NCI-H1092 treated with DMSO at 0.1 percent for 48 hours (cell line): ENCODE measurements at places on chromosomes 1 and 21.

- DNase-seq = no peak
Measured at GRCh38 chr1:225468270-225469020, 40.6 kb upstream of the LBR start.

DNA sequence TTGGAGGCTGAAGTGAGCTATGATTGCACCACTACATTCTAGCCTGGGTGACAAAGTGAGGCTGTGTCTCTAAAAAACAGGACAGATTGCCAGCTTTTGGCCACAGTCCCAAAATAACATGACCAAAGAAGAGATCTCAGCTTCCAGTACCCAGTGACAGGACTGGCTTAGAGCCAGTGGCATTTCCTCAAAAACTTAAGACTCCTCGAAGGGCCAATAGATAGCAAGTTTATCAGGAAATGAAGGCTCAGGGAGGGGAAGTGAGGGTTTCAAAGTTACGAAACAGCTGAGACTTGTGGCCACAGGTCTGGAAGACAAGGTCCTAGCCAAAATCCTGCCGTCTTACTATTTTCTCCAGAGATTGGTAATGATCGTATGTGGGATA, 6.3 kb upstream of the TMEM39B start:
- peak; percentile 14 for DNase-seq

- peak; percentile 89 for DNase-seq
Measured at GRCh38 chr21:39669485-39669884, 56.7 kb downstream of the B3GALT5 start.

DNA sequence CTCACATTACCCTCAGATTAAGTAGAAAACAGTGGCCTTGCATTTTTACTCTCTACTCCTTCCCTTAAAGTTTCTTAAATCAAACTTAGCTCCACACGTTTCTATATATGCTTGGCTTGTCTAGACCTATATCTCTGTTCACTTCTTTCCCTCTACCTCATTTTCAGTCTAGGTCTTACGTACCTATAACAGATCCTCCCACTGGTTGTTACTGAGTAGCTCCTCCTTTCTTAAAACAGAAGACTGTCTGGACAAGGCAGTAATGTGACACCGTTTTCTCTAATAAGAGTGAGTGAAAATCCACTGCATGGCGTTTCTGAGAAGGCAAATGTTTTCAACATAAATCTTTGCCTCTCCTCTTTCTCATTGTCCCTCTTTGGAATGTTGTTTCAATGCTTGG, 211.7 kb upstream of the POGK start:
- DNase-seq = no peak

GRCh38 chr1:43691871-43692815, 15.2 kb upstream of the ST3GAL3 start:
- no peak for DNase-seq

GRCh38 chr1:168362991-168363390, 82.3 kb downstream of the TBX19 start:
- DNase-seq = no peak

- no peak for DNase-seq
Measured at GRCh38 chr1:210236840-210237409, 4.3 kb downstream of the SERTAD4 start.

DNA sequence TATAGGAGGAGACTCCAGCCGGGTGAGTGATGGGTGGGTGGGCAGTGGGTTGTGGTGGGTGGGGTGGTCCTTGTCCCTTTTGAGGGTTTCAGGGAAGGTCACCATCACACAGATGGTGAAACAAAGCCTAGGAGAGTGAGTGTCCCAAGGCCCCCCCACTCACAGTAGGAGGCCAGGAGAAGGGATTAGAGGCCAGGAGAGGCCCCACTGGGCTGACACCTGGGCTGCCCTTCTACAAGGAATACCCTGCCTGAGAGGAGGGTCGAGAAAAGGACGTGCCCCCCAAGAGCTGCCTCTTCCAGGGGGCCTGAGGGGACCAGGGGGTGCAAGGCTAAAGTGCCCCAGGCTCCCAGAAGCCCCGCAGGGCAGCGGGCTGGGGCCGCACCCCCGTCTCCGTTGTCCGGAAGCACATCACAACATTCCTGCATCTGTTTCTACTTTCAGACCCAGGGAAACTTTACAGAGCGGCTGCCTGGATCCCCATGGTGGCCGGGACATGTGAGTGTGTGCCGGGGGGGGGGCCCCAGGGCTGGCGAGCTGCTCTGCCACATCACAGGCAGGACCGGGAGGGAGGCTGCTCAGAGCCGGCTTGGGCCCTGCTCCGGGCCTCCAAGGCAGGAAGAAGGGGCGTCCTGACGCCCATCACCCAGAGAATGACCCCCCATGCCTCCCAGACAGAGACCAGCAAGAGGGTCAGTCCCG, 68.2 kb downstream of the ARHGEF16 start:
- DNase-seq = no peak

DNA sequence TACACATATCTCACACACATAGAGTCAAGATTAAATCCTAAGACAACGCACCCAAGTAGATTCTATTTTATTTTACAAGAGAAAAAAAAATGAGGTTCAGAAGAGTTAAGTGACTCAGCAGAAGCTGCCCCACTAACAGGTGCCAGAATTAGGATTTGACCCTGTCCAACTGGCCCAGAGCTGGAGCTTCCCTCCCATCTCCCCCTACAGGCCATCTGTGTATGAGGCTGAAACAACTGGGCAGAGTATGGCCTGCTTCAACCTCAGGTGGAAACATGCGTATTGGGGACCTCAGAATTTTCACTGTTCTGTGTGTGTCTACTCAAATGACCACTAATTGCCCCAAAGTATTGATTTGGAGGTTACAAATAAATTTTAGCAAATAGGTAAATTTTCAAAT, 29.9 kb downstream of the PSMG1 start:
- no peak for DNase-seq

DNA sequence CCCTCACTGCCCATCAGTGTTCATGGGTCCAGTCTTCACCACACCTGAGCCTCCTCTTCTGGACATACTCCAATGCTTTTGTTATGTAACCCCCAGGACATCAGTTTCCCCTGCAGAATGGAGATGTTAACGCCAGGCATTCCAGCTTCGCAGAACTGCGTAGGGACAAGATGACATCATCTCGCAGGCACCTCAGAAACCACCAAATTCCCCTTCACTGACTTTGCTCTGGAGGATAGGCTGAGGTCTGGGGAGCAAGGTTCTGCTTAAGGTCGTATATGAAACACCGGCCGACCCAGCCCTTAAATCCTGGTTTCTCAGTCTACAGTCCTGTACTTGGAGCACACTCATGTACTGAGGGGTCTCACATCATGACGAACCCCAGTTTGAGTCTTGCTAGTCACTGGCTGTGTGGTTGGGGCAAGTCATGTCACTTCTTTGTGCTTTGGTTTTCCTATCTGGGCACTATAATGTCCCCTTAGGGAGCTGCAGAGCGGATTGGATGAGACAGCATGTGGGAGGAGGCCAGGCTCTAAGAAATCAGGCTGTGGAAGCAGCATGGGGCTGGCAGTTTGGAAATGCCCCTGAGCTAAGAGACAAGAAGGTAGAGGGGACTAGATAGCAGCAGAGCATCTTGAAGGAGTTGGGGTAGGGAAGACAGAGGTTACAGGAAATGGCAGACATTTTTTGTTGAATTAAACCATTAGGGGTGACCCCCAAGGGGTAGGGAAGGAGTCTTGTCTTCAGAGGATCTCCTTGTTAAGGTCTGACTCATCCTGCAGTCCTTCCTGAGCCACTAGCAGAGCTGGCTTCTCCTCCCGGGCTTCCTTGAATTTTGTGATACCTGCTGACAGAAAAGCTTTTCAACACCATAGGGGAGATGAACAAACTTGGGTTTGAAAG, 138.3 kb downstream of the FOXD2 start:
- no peak for DNase-seq

- no peak for DNase-seq
Measured at GRCh38 chr21:45187646-45188045, 100.0 kb downstream of the POFUT2 start.

GRCh38 chr1:147504801-147505311, 36.4 kb upstream of the BCL9 start:
- DNase-seq = peak; percentile 85

- DNase-seq = no peak
Measured at GRCh38 chr1:118206966-118207365, 21.9 kb upstream of the SPAG17 start.
